ENCODE measurements at places on chromosomes 3 and 15. TPM values are rescaled to one million over a fixed set of nuclear protein-coding genes. Genes with fewer than 3 reads are reported as not detected.
A peak's percentile ranks its signal among the peaks of the same experiment; 100 is the strongest.

GRCh38 chr15:53746101-53746500, 13.4 kb downstream of the WDR72 start:
- DNase-seq = no peak

- peak; percentile 76 for DNase-seq
Observed at GRCh38 chr3:149547954-149548668, 73.6 kb downstream of the TM4SF4 start.

- no peak for DNase-seq
Observed at GRCh38 chr3:106711650-106712049, 665.6 kb upstream of the CCDC54 start.

- no peak for DNase-seq
Observed at GRCh38 chr3:125073390-125073905, 17.7 kb upstream of the HEG1 start.

DNA sequence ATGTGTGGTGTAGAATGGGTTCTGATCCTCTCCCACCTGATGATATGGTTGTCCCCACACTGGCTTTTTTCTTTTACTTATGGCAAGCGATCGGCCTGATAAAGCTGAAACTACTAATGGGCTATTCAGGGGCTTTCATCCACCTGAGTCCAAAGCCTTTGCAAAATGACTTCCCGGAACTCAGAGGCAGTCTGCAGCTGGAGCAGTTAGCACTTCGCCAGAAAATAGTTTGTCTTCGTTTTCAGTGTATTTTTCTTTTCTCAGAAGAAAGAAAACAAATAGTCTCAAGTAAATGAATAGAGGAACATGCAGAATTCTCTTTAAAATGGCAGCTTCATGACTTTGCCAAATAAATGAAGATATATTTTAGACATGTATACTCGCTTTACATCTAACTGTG, 306.0 kb upstream of the ADAMTS9 start:
- no peak for DNase-seq

DNA sequence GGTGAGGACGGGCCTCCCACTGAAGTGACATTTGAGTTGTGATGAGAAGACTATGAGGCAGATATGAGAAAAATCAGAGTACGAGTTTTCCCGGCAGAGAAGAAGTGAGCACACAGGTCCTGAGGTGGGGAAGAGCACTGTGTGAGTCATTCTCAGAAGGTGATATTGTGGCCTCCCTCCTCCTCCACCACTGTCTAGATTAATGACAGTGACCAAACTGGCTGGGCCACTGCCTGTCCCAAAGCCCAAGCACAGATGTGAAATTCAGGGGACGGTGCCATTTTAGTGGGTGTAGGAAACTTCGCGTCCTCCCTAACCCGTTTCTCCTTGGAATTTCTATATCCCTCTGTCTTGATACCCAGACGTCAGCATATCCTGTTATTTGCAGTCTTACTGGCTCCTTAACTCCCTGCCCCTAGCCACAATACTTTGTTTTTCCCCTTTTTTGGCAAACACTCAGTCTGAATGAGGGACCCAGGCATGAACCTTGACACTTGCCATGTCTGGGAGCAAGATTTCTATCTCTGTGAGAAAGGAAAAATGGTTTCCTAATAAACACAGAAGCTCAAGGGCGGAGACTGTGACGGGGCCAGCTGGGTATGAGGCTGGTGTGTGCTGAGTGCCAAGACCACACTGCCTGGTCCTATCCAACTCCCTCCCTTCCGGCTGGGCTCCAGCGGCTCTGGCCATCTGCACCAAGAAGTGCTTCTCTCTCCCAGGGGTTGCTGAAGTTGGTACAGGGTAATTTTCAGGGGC, 15.2 kb downstream of the PRICKLE2 start:
- no peak for DNase-seq

- DNase-seq = no peak
Observed at GRCh38 chr3:64888165-64888564, 200.4 kb upstream of the ADAMTS9 start.

- DNase-seq = no peak
Observed at GRCh38 chr3:126433496-126434263, 39.0 kb downstream of the CFAP100 start.

DNA sequence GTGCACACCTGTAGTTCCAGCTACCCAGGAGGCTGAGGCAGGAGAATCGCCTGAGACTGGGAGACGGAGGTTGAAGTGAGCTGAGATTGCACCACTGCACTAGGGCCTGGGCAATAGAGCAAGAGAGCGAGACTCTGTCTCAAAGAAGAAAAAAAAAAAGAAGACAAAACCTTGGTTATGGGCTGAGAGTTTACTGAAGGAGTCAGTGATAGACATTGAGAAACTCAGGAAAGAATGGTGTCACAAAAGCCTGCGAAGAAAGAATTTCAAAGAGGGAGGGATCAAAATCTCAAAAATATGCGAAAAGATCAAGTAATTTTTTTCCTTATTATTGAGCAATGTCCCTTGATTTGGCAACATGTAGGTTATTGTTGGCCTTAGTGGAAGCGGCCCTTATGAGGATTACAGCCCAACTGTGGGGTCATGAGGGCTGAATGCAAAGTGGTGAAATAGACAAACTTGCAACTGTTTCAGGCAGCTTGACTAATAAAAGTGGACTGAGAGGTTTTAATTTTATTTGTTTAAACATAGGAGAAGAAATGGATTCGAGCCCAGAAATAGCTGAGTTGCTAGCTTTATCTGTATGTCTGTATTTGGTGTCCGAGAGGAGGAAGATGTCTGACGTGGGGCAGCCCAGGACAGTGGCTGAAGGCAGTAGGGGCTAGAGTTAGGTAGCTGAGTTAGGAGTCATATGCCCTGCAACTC, 18.8 kb upstream of the CELF6 start:
- no peak for DNase-seq

Gene KBTBD13
- polyA plus RNA-seq = 1.6 TPM

DNA sequence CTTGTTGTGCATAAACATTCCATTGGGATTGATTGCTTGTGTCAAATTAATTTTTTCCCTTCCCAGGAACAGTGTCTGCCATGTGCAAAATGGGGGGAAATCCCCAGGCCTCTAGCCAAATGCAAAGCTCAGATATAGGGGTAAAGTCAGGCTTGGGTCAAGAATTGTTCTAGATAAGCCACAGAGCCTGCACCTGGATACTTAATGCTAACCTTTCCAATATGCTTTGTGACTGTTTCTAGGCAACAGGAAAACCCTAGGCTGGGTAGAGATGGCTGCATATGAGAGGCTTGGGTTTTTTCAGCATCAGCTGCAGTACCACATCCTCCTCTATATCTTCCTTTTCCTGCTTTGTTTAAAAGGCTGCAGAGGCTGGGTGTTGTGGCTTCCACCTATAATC, 61.9 kb upstream of the ROPN1 start:
- no peak for DNase-seq

Gene GPR15
- not detected for polyA plus RNA-seq

Gene LMOD3
- 122 TPM for polyA plus RNA-seq

DNA sequence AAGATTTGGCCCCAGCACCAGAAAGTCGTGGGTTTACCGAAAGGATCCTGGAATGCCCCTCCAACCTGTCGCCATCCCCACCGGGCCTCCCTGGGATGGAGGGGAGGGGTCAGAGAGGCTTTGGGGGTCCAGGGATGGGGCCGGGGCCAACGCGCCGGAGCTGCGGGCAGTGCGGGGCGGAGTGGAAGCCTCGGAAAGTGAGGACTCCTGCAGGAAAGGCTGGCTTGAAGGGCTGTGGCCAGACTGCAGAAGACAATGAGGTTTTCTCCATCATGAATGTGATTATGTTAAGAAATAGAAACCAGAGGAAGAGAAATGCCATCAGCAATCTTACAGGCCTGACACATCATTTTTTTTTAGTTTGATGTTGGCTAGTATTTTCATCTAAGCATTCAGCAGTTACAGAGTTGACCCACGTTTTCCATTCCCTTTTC, 738 bp downstream of the YEATS2 start:
- peak; percentile 48 for DNase-seq

GRCh38 chr3:87350367-87351199, 74.2 kb upstream of the POU1F1 start:
- DNase-seq = peak; percentile 29

- no peak for DNase-seq
Observed at GRCh38 chr3:30399394-30400181, 206.8 kb upstream of the TGFBR2 start.

Gene CCR8
- not detected for polyA plus RNA-seq

- DNase-seq = peak; percentile 63
Observed at GRCh38 chr3:174441588-174442301, 417.4 kb upstream of the NAALADL2 start.

Gene SLC38A3
- not detected for polyA plus RNA-seq

Gene MYO5C
- 6.3 TPM for polyA plus RNA-seq

Gene C2CD4B
- polyA plus RNA-seq = 0.89 TPM

Gene MST1
- 20.2 TPM for polyA plus RNA-seq

Gene GP5
- 0.27 TPM for polyA plus RNA-seq

DNA sequence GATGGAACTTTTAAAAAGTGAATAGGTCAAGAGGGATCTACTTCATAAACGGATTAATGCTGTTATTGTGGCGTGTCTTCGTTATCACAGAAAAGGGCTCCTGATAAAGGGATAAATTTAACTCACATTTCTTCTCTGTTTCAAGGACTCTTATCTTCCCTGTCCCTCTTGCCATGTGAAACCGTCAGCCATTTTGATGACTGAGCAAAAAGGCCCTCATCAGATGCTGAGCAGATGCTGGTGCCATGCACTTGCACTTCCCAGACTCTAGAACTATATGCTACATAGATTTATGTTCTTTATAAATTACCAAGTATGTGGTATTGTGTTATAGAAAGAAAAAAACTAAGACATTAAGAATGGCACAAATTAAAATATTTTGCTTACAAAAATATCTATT, 1011.8 kb upstream of the GBE1 start:
- DNase-seq = no peak

Gene CHD2
- 133 TPM for polyA plus RNA-seq

DNA sequence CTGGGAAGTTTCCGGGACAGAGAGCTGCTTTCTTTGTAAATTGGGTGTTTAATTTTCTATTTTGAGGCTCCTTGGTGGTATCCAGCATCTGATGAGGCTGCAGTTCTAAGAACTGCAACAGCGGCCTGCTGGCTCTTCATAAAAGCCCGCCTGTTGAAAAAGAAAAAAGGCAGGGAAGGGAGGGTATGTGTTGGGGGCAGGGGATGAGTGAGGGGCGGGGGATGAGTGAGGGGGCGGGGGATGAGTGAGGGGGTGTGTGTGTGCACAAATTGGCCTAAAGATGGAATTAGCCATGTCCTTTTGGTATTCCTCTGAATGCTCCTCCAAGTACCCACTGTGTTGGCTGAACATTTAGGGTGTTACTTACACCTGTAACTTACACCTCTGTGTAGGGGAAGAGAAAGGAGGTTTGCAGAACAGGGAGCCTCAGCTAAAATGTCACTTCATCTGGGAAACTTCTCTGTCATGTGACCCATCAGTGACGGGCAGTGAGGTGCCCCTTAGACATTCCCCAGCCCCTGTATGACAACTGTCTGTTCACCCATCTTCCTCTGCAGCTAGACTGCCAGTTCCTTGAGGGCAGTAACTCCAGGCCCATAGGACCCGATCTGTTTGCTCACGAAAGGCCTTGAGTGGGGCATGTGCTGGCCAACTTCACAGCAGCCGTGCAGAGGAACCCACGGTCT, 57.6 kb downstream of the LRIG1 start:
- no peak for DNase-seq

GRCh38 chr3:156781310-156782230, 44.6 kb upstream of the LEKR1 start:
- DNase-seq = no peak

Gene COPS2
- 106 TPM for polyA plus RNA-seq

Gene ST3GAL6
- polyA plus RNA-seq = 4.5 TPM

DNA sequence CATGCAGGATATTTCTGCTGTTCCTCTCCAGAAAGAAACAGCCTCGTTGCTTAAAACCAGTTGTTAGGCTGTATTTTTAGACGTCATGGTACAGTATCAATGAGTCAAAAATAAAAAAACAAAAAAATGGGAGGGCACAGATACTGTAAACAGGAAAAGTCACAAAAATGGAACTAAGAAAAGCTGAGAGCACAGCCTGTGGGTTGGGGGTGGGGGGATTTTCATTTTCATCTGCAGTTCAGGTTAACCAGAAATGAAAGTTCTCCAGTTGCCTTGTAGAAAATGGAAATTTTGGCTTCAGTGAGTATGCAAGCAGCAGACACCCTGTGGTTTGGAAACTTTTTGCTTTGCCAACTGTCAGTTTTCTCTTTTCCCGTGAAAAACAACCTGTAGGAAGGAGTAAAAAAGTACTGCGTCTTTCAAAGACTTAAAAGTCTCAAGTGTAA, 59.0 kb downstream of the FRMD4B start:
- DNase-seq = peak; percentile 50

DNA sequence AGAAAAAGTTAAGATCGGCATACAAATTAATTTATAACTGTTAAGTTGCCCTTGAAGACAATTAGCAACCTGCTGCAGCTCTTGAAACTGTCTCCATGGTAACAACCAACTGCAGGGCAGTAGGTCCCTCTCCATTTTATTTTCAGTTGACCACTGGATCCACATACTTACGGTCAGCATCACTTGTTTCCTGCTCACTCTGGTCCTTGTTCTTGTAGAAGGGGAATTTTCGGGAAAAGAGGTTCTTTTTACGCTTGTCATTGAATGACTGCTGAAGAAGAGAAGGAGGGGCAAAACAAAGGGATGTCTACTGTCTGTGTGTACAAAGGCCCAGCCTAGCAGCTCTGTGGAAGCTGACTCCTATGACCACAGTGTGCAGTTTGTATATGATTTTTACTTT, 46.8 kb upstream of the MELTF start:
- no peak for DNase-seq

DNA sequence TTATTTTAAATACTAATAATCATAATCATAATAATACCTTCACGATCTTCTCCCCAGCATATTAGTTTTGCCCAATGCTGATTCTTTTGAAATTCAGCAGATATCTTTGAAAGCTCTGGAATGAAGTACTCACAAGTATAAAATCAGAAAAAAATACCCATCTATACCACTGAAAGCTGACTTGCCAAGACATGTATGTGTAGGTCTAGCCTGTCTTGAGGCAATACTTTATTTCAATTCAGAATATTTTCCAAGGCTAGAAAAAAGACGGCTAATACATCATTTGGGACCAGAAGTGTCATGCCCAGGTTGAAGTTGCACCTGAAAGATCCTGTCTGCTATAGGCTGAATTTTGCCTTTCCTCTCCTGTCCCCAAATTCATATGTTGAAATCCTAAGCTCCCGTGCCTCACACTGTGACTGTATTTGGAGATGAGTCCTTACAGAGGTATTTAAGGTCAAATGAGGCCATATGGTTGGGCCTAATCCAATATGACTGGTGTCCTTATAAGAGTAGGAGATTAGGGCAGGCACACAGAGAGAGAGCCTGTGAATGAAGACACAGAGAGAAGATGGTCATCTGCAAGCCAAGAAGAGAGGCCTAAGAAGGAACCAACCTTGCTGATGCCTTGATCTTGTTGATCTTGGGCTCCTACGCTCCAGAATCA, 255.9 kb upstream of the CMC1 start:
- no peak for DNase-seq
